ENCODE measurements at places on chromosomes 5 and 9. TPM values are rescaled to one million over a fixed set of nuclear protein-coding genes. Genes with fewer than 3 reads are reported as not detected.

INSL6 gene
- total RNA-seq, result not detected

MLLT3 gene
- 65.8 TPM for total RNA-seq

BASP1 gene
- 12.5 TPM for total RNA-seq

PCDHGA4 gene
- total RNA-seq, result 1.0 TPM

MROH2B gene
- not detected for total RNA-seq

CHSY3 gene
- 12.5 TPM for total RNA-seq

FCN2 gene
- total RNA-seq, result 1.0 TPM

PDGFRB gene
- total RNA-seq, result 86.6 TPM

STPG3 gene
- total RNA-seq, result not detected

DROSHA gene
- total RNA-seq, result 67.3 TPM

CXCL14 gene
- total RNA-seq, result 19.8 TPM

PRSS3 gene
- total RNA-seq, result 0.52 TPM

SLC36A2 gene
- under 0.01 TPM for total RNA-seq

CARD9 gene
- 1.0 TPM for total RNA-seq

GFI1B gene
- total RNA-seq, result 1.0 TPM

CDC37L1 gene
- 17.2 TPM for total RNA-seq

KCNIP1 gene
- total RNA-seq, result 4.2 TPM

GMCL2 gene
- not detected for total RNA-seq

SLC22A4 gene
- total RNA-seq, result 3.1 TPM

GRM6 gene
- total RNA-seq, result not detected

FSD1L gene
- 8.9 TPM for total RNA-seq

CSF1R gene
- 31.3 TPM for total RNA-seq

SPATA31D4 gene
- total RNA-seq, result not detected

GTF3C5 gene
- total RNA-seq, result 28.2 TPM

PCDHAC1 gene
- total RNA-seq, result 0.52 TPM

TRIM7 gene
- 9.9 TPM for total RNA-seq

SLC6A7 gene
- total RNA-seq, result not detected

CDH9 gene
- not detected for total RNA-seq

TAS2R1 gene
- total RNA-seq, result not detected

SPINK6 gene
- total RNA-seq, result not detected

NEUROG1 gene
- total RNA-seq, result not detected

C8G gene
- total RNA-seq, result not detected

GABRA1 gene
- not detected for total RNA-seq

FAM221B gene
- total RNA-seq, result not detected

SPINK7 gene
- total RNA-seq, result not detected

PCDHB14 gene
- total RNA-seq, result 4.2 TPM

NPR2 gene
- total RNA-seq, result 7.3 TPM

LCN15 gene
- not detected for total RNA-seq

DND1 gene
- not detected for total RNA-seq

OTP gene
- total RNA-seq, result not detected

TTC23L gene
- not detected for total RNA-seq

FOXI1 gene
- total RNA-seq, result not detected

NEURL1B gene
- 23.0 TPM for total RNA-seq

TMOD1 gene
- 45.9 TPM for total RNA-seq

LMX1B gene
- under 0.01 TPM for total RNA-seq

GFRA3 gene
- 1.0 TPM for total RNA-seq

OR1L6 gene
- total RNA-seq, result not detected

ELOVL7 gene
- 0.52 TPM for total RNA-seq

PFN3 gene
- total RNA-seq, result not detected
